Glutamatergic neuron (in vitro differentiated cells): ENCODE measurements at places on chromosomes 13 and 19. TPM values are rescaled to one million over a fixed set of nuclear protein-coding genes. Genes with fewer than 3 reads are reported as not detected.

Gene TUBB4A
- total RNA-seq, result 225 TPM

Gene STAP2
- 18.1 TPM for total RNA-seq

Gene CCL25
- total RNA-seq, result not detected

Gene CACTIN
- total RNA-seq, result 29.7 TPM

Gene ICAM5
- total RNA-seq, result 3.6 TPM

Gene B9D2
- total RNA-seq, result 7.6 TPM

Gene APOE
- 65.9 TPM for total RNA-seq

Gene LAIR1
- not detected for total RNA-seq

Gene MTMR6
- total RNA-seq, result 95.3 TPM

Gene TMEM255B
- total RNA-seq, result 13.8 TPM
